ENCODE measurements at places on chromosomes 12 and 14.

DNA sequence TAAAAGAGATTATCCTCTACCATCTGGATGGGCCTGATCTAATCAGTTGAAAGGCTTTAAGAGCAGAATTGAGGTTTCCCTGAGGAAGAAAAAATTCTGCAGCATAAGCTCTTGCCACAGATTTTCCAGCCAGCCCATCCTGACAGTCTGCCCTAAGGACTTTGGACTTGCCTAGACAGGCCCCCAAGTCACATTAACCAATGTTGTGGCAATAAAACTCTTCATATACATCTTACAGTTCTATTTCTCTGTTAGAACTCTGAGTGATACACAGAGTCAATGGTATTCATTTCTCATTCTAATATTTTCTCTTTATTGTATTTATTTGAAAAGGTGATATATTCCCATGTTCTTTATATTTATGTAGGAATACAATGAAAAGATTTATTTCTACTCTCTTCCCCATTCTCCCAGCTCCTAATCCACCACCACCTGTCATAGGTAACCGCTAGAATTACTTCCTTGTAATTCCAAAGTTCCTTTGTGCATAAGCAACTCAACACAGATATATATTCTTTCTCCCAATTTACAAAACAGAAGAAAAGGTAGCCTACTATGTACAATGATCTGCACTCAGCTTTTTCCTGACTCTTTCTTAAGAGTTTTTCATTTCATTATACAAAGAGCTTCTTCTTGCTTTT lies 182.1 kb downstream of the CAPZA3 start:
- no peak for DNase-seq

- no peak for DNase-seq
These were observed 59.4 kb downstream of the PITPNM2 start for GRCh38 chr12:123091230-123092150.

GRCh38 chr14:100955201-100955600 lies 51.7 kb upstream of the RTL1 start:
- no peak for DNase-seq

GRCh38 chr12:27865421-27865820 lies 85.4 kb upstream of the MANSC4 start:
- DNase-seq: no peak

DNA sequence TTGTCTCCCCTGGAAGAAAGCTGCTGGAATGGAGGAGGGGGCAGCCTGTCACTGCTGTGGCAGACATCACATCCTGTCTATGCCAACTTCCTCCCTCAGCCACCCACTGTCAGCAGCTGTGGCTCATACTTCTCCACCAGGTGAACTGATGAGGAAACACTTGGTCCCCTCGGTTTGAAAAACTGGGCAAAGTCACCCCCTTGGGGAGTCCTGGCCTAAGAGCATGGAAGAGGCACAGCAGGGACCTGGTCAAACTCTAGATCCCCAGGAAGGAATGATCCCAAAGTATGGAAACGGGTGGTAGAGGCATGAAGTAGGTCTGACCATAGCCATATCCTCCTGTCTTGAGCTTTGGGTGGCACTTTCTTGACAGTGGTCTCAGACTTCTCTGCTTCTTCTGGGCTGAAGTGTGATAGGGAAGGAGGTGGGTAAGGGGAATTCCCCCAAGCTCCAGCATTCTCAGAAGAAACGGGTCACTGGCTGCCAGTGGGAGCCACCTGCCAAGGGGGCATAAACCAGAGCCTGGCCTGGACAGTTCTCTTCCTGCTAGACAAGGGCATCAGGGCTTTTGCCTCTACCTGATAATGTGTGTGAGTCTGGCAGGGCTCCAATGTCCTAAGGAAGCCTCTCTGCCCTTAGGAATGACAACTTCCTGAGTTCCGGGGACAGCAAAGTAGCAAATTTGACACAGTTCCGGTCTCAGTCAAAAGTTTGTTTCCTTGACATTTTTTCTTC lies 36.0 kb downstream of the FMNL3 start:
- no peak for DNase-seq

- DNase-seq: no peak
These were observed 19.8 kb downstream of the OSBPL8 start for GRCh38 chr12:76539727-76540126.

DNA sequence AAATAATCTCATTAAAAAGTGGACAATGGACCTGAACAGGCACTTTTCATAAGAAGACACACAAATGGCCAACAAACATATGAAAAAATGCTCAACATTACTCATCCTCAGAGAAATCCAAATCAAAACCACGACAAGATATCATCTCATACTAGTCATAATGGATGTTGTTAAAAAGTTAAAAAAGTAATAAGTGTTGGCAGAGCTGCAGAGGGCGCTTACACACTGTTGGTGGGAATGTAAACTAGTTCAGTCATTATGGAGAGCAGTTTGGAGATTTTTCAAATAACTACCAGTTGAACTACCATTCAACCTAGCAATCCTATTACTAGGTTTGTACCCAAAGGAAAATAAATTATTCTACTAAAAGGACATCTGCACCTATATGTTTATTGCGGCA lies 47.2 kb downstream of the FOXG1 start:
- DNase-seq: no peak

DNA sequence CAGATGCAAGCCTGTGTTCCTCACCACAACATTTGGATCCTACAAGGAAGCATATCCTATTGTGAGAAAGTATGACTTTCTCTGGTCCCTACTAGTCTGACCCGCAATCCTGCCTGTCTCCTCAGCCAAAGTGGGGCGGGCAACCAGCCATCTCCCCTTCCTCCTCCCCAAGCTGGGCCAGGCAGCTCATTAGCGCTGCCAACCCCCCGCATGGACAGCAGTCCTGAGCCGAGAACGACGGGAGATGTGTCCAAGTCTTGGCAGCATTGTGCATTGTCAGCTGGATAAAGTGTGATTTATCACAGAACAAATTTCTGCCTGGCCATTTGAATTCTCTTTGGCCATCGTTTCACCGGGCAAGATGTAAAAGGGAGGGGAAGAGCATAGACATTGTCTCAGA lies 139.4 kb downstream of the SLC15A4 start:
- no peak for DNase-seq

DNA sequence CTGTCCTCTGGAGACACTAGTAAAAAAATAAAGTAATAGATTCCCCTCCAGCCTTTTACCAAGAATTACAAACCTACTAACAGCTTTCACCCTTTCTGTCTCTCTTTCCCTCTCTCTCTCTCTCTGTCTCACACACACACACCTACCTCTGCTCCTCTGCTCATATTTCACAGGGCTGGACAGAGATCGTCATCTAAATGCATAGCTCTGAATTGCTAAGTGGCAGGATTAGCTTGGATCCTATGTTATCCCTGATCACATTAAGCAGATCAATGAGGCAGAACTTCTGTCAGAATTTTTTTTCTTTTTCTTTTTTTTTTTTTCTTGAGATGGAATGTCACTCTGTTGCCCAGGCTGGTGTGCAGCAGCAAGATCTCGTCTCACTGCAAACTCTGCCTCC lies 22.9 kb downstream of the VCPKMT start:
- no peak for DNase-seq
